Mesothelial cell of epicardium (in vitro differentiated cells): ENCODE measurements at places on chromosomes 6 and 20.

GRCh38 chr6:137652961-137653705 is 158.9 kb upstream of the OLIG3 start:
- no peak overlapping the region for H3K27ac ChIP-seq
- DNase-seq = no peak
- H3K36me3 ChIP-seq = peaks cover 8% of the 10 kb centered on the region
- no peaks in the 10 kb centered on the region for H3K27me3 ChIP-seq

GRCh38 chr20:44183282-44183681 is 3.7 kb downstream of the JPH2 start:
- DNase-seq = no peak
- H3K4me1 ChIP-seq = peaks cover 39% of the 10 kb centered on the region
- H3K27me3 ChIP-seq = no peaks in the 10 kb centered on the region

DNA sequence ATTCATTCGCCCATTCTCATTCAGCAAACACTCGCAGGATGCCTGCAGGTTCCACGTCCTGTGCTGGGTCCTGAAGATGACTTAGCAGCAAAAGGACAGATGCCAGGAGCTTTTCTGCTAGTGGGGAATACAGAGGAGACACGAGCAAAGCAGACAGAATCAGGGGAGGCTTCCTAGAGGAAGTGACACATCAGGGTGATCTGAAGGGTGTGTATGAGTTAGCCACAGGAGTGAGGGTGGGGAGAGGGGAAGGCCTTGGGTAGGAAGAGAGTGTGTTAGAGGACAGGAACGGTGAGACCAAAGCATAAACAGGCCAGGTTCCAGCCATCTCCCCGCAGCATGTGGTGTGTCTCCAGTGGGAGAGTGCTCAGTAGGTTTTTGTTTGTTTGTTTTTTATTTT is 73.4 kb upstream of the GTSF1L start:
- peaks cover 6% of the 10 kb centered on the region for H3K27me3 ChIP-seq
- no peak for DNase-seq
- no peaks in the 10 kb centered on the region for H3K4me1 ChIP-seq
- H3K4me3 ChIP-seq = no peak overlapping the region
- H3K36me3 ChIP-seq = no peaks in the 10 kb centered on the region
- H3K27ac ChIP-seq = no peak overlapping the region

DNA sequence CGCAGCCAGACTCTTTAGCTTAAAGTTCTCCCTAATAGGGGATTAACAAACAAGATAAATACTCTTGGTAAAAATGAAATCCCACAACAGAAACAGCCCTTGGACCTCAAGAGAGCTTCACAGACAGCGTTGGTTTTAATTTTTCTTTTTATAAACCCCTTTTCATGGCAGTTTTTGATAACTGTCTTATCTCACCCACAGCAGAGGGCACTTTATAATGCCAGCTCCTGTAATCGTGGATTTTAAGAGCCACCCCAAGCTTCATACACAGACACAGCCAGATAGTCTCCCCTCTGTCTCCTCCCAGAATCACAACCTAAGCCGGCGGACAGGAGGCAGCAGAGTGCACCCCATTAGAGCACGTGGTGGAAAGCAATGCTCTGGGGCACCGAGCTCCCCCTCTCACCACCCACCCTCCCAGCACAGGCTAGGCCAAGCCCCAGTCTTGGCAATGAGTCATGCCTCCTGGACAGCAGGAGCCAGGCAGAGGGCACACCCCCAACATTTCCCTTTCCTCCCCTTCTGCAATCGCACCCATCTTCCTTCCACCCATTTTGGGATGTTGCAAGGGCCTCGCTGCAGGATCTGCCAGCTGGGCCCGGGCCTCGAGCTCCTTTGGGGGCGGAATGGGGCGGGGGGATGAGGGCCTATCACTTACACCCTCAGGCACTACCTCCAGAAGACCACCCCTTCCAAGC is 2.4 kb downstream of the JAG1 start:
- H3K27me3 ChIP-seq = peaks cover 2% of the 10 kb centered on the region
- peaks cover 55% of the 10 kb centered on the region for H3K4me1 ChIP-seq
- H3K4me3 ChIP-seq = peak overlapping the region; percentile 98
- peak overlapping the region; percentile 83 for H3K27ac ChIP-seq

- DNase-seq = no peak
- no peaks in the 10 kb centered on the region for H3K4me1 ChIP-seq
- H3K4me3 ChIP-seq = no peak overlapping the region
- H3K36me3 ChIP-seq = no peaks in the 10 kb centered on the region
These were observed 1.8 kb downstream of the DEFB128 start for GRCh38 chr20:187733-188132.

GRCh38 chr6:2171728-2172127 is 73.7 kb downstream of the GMDS start:
- no peak for DNase-seq
- H3K36me3 ChIP-seq = no peaks in the 10 kb centered on the region
- H3K27ac ChIP-seq = peak overlapping the region; percentile 28
- no peak overlapping the region for H3K4me3 ChIP-seq
- H3K4me1 ChIP-seq = peaks cover 25% of the 10 kb centered on the region

- H3K4me1 ChIP-seq = peaks cover 13% of the 10 kb centered on the region
- H3K4me3 ChIP-seq = no peak overlapping the region
- no peak for DNase-seq
- H3K36me3 ChIP-seq = peaks cover 4% of the 10 kb centered on the region
- no peak overlapping the region for H3K27ac ChIP-seq
These were observed 147.2 kb upstream of the DST start for GRCh38 chr6:56789879-56790278.

GRCh38 chr20:16801919-16802651 is 53.9 kb downstream of the OTOR start:
- DNase-seq = peak; percentile 38
- H3K4me1 ChIP-seq = peaks cover 7% of the 10 kb centered on the region
- no peaks in the 10 kb centered on the region for H3K36me3 ChIP-seq
- no peak overlapping the region for H3K4me3 ChIP-seq

GRCh38 chr20:57076152-57076652 is 190.2 kb downstream of the BMP7 start:
- no peak for DNase-seq
- no peak overlapping the region for H3K4me3 ChIP-seq
- peaks cover 4% of the 10 kb centered on the region for H3K36me3 ChIP-seq
- H3K4me1 ChIP-seq = peaks cover 18% of the 10 kb centered on the region
- H3K27ac ChIP-seq = no peak overlapping the region

DNA sequence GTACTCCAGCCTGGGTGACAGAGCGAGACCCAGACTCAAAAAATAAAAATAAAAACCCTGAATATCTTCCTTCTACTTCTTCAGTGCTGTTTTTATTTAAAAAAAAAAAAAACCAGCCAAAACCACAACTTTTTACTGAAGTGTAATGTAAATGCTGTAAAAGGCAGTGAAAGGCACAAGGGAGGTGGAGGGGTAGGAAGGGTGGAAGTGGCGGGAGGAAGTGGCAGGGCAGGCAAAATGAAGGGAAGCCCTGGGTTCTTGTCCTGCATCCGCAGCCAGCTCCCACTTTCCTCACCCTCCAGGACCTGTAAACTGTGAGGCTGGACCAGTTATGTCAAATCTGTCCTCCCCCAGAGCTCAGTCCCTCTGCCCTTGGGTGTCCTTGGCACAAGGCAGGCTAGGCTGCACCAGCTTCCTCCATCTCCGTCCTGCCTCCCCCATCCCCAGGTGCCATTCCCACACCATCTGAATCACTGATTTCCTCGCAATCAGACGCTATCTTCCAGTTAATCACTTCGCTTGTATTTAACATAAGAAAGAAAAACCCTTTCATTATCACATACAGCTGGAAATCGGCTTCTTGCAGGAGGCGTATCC is 13.7 kb upstream of the PANK2 start:
- H3K4me1 ChIP-seq = peaks cover 8% of the 10 kb centered on the region
- no peaks in the 10 kb centered on the region for H3K27me3 ChIP-seq
- peaks cover 35% of the 10 kb centered on the region for H3K36me3 ChIP-seq
- no peak overlapping the region for H3K4me3 ChIP-seq

- no peaks in the 10 kb centered on the region for H3K27me3 ChIP-seq
- H3K4me1 ChIP-seq = no peaks in the 10 kb centered on the region
- DNase-seq = no peak
These were observed 133.9 kb upstream of the BEND6 start for GRCh38 chr6:56821005-56821432.

DNA sequence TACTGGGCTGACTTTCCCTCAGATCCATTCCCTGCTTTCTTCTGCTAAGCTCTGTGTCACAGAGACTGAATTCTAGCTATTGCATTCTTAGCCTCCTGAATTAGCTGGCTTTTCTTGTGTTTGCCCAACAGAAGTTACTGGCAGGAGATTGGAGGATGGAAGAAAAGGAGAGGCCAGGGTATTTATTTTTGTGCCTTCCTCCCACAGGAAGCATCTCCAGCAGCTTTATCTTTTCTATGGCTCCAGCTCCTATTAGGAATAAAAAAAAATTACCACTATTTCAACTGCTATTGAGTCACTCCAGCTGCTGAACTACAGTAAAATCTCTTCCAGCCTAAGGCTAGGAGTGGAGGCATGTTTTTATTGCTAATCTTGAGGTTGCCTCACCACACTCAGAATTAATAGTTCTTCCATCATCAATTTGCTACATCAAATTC is 492.4 kb downstream of the RFPL4B start:
- DNase-seq = no peak
- peaks cover 15% of the 10 kb centered on the region for H3K4me1 ChIP-seq
- no peak overlapping the region for H3K4me3 ChIP-seq

DNA sequence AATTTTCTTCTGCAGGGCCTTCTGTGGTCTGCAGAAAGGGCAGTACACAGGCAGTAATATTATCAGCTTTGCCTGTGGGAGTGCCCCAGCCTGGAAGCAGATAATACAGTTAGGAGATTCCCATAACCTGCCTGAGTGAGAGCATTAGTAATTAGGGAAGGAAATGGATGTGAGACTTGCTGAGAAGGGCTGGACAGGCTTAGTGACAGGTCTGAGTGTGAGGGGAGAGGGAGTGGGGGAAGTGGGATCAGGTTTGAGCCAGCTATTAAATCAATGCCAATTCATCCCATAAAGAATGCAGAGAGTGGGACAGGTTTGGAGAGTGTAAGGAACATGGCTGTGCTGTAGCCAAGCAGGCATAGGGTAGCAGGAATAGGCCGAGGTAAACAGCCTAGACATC is 10.1 kb upstream of the CFAP206 start:
- H3K4me3 ChIP-seq = no peak overlapping the region
- H3K36me3 ChIP-seq = no peaks in the 10 kb centered on the region
- H3K27ac ChIP-seq = peak overlapping the region; percentile 13
- no peak for DNase-seq

GRCh38 chr20:13338999-13339411 is 117.9 kb downstream of the ISM1 start:
- no peak overlapping the region for H3K27ac ChIP-seq
- no peak for DNase-seq
- no peaks in the 10 kb centered on the region for H3K36me3 ChIP-seq
- no peak overlapping the region for H3K4me3 ChIP-seq

GRCh38 chr6:48057601-48058000 is 53.4 kb downstream of the PTCHD4 start:
- peaks cover 4% of the 10 kb centered on the region for H3K4me1 ChIP-seq
- DNase-seq = no peak
- peaks cover 20% of the 10 kb centered on the region for H3K36me3 ChIP-seq
- H3K27ac ChIP-seq = no peak overlapping the region
- H3K4me3 ChIP-seq = no peak overlapping the region
- no peaks in the 10 kb centered on the region for H3K27me3 ChIP-seq

- no peaks in the 10 kb centered on the region for H3K27me3 ChIP-seq
- peaks cover 5% of the 10 kb centered on the region for H3K4me1 ChIP-seq
- no peak overlapping the region for H3K4me3 ChIP-seq
- no peak for DNase-seq
These were observed 62.0 kb downstream of the HFE start for GRCh38 chr6:26149240-26149639.

GRCh38 chr6:1596088-1596852 is 13.4 kb upstream of the FOXC1 start:
- H3K4me3 ChIP-seq = peak overlapping the region; percentile 33
- no peak for DNase-seq
- peaks cover 25% of the 10 kb centered on the region for H3K4me1 ChIP-seq
- H3K27me3 ChIP-seq = peaks cover 62% of the 10 kb centered on the region

GRCh38 chr6:68726337-68726736 is 91.3 kb downstream of the ADGRB3 start:
- H3K4me1 ChIP-seq = peaks cover 58% of the 10 kb centered on the region
- peak overlapping the region; percentile 11 for H3K27ac ChIP-seq
- no peak overlapping the region for H3K4me3 ChIP-seq
- H3K36me3 ChIP-seq = no peaks in the 10 kb centered on the region
- peaks cover 10% of the 10 kb centered on the region for H3K27me3 ChIP-seq

DNA sequence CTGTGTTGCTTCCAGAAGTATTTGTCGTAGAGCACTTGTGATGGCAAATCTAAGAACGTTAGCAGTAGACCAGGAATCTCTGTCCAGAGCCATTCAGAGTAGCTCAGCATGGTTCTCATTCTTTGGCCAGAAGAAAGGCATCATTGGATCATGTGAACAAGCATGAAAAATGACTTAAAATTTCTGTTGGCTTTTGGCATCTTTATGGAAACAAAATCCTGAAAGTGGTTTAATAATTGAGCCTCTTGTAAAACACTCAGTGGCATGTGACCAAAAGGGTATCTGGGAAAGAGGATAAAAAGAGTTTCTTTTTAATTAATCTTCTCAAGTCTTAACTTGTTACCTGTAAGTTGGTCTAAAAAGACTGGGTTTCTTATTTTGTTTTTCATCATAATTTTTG is 55.2 kb downstream of the PTPN1 start:
- H3K36me3 ChIP-seq = peaks cover 22% of the 10 kb centered on the region
- no peak for DNase-seq
- H3K27me3 ChIP-seq = no peaks in the 10 kb centered on the region
- no peak overlapping the region for H3K4me3 ChIP-seq
- no peak overlapping the region for H3K27ac ChIP-seq

DNA sequence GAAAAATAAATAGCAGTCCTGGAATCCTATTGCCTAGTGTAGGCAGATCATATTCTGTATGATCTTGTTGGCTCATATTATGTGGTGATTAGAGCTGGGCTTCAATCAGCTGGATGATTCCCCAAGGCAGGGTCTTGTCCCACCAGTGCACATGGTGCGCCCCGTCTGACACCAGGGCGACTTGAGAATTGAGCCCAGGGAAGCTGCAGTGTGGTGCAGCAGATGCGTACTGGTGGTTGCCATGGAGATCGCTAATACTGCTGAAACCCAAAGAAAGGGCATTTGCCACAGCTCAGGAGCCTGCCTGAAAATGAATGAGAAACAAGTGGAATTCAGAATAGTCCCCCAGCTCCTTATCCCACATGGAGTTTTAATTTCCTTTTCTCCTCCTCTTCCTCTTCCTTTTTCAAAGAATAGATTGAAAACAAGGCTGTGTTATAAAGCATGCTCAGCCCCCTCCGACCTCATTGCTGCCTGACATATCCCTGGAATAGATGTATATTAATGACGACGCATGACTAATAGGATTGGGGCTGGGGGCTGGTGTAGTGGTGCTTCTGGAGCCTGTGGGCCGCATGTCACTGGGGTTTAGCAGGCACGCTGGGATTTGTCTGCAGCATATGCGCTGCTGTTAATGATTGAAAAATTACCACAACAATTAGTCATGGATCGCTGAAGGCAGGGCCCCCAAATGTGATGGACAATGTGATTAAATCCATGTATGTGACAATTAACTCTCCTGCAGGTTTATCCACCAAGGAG is 210.5 kb downstream of the FARS2 start:
- H3K36me3 ChIP-seq = no peaks in the 10 kb centered on the region
- H3K27me3 ChIP-seq = no peaks in the 10 kb centered on the region
- no peak for DNase-seq
- H3K4me3 ChIP-seq = no peak overlapping the region
- H3K27ac ChIP-seq = no peak overlapping the region

GRCh38 chr6:83870649-83871048 is 11.2 kb downstream of the CYB5R4 start:
- no peak overlapping the region for H3K27ac ChIP-seq
- H3K4me1 ChIP-seq = no peaks in the 10 kb centered on the region
- no peak overlapping the region for H3K4me3 ChIP-seq
- H3K27me3 ChIP-seq = no peaks in the 10 kb centered on the region
- peaks cover 26% of the 10 kb centered on the region for H3K36me3 ChIP-seq
